DND-41 (cell line): ENCODE measurements at places on chromosomes 5 and 9.

GRCh38 chr5:171586436-171586835 is 167.0 kb downstream of the FGF18 start:
- H3K27me3 ChIP-seq: peaks cover 5% of the 10 kb centered on the region
- no peak overlapping the region for H3K4me3 ChIP-seq
- H3K4me1 ChIP-seq: no peaks in the 10 kb centered on the region
- no peak for DNase-seq
- H3K36me3 ChIP-seq: no peaks in the 10 kb centered on the region

- H3K36me3 ChIP-seq: no peaks in the 10 kb centered on the region
- no peak for DNase-seq
- no peaks in the 10 kb centered on the region for H3K4me1 ChIP-seq
- no peaks in the 10 kb centered on the region for H3K27me3 ChIP-seq
- H3K4me3 ChIP-seq: no peak overlapping the region
These were observed 70.4 kb downstream of the TMEM167A start for GRCh38 chr5:83006683-83007283.

DNA sequence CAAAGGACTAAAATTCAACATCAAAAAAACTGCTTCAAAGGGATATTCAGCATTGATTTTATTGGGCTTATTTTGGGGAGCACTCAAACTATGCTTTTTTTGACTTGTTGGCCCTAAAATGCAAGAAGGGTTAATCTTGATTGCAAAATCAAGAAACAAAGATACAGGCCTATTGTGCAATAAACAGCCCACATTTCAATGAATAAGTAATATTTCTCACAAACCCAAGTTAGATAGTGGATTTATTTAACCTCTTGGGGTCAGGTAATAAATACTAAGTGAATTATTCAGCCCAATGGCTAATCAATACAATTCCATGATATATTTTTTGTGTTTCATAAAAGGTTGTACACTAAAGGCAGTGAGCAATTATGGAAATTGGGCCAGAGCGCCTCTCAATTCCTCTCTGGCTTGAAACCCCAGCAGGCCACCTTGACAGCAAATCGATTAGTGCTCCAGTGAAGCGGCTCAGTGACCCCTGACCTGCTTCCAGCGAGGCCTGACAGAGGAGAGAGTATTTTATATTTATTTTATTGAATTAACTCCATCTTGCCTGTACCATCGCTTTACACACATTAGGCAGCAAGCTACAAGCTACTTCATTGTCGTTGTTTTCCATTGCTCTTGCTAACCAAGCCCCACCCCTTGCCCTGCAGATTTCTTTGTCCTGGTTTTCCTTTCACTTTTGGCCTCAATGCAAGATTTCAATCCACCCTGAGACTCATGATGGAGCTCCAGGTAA is 65.5 kb downstream of the EBF1 start:
- peak overlapping the region; percentile 61 for H3K27ac ChIP-seq
- peak; percentile 52 for DNase-seq
- no peak overlapping the region for H3K4me3 ChIP-seq
- no peaks in the 10 kb centered on the region for H3K36me3 ChIP-seq

- H3K4me1 ChIP-seq: no peaks in the 10 kb centered on the region
- peaks cover 7% of the 10 kb centered on the region for H3K27me3 ChIP-seq
- no peak for DNase-seq
- no peak overlapping the region for H3K27ac ChIP-seq
These were observed 15.7 kb upstream of the SLC1A3 start for GRCh38 chr5:36590513-36591286.
